ENCODE measurements at places on chromosomes 3 and 15.

GRCh38 chr3:182063742-182064141, 352.0 kb downstream of the SOX2 start:
- no peak for DNase-seq

DNA sequence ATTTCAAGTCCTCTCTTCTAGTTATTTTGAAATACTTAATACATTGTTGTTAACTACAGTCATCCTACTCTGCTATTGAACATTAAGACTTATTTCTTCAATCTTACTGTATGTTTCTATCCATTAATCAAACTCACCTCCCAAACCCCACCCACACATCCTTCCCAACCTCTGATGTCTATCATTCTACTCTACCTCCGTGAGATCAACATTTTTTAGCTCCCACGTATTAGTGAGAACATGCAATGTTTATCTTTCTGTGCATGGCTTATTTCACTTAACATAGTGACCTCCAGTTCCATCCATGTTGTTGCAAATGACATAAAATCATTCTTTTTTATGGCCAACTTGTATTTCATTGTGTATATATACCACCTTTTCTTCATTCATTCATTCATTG, 236.6 kb upstream of the CTNNB1 start:
- no peak for DNase-seq

- no peak for DNase-seq
Observed at GRCh38 chr15:96135166-96136093, 195.1 kb upstream of the NR2F2 start.

DNA sequence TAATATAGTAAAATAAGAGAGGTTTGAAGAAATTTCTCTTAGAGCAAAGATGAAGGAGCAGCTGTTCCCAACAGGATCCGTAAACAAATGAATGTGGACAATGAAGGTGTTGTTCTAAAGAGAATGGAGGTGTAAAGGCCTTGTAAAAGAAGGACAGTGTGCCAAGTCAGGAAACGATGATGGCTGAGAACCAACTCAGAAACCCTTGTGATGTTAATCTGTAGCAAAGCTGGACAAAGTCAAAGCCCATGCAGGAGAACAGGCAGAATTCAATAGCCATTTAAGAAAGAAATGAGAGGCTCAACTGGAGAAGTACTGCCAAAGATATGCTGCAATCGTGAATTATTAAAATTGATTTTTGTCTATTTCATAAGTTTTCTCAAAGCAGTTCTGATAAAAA, 192.2 kb downstream of the MBNL1 start:
- DNase-seq, result no peak

DNA sequence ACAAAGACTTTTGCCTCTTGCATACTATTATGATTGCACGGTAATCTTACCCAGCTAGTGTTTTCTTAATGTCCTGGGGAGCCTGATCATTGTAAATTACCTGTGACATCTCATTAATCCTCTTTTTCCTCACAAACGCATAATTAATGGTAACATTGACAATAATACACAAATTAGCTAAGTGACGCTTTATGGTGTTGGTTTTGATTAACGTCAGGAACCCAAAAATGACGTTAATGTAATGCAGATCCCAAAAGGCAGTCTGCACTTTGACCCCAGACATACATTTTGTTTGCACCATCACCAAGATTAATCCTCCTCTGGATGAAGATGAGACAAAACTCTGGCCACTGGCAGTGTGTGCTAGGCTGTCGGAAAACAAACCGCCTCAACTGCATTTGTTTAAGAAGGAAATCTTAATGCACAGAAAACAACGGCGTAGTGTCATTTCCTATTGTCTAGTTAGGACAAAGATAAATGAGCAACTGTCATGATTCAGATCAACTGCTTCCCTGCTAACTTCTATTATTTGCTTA, 83.9 kb upstream of the CDIN1 start:
- no peak for DNase-seq

GRCh38 chr15:53565721-53566120, 193.7 kb downstream of the WDR72 start:
- DNase-seq, result no peak

- no peak for DNase-seq
Observed at GRCh38 chr3:156553705-156554356, 1.1 kb downstream of the SSR3 start.

DNA sequence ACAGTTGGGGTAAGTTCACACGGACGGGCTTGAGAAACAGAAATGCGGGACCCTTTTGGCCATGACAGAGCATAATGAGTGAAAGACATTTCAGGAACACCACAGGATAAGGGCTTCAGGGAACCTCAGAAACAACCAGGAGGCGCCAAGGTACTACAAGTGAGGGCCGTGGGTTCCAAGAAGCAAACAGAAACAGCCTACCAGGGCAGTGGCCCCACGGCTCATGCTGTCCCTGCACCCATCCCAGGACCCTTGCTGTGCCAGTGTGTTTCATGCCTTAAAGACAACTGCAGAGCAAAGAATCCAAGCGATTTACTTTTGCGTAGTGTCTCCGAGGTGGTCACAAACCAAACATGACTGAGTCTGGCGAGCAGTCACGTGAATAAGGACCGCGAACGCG, 54.0 kb downstream of the RUBCN start:
- no peak for DNase-seq

DNA sequence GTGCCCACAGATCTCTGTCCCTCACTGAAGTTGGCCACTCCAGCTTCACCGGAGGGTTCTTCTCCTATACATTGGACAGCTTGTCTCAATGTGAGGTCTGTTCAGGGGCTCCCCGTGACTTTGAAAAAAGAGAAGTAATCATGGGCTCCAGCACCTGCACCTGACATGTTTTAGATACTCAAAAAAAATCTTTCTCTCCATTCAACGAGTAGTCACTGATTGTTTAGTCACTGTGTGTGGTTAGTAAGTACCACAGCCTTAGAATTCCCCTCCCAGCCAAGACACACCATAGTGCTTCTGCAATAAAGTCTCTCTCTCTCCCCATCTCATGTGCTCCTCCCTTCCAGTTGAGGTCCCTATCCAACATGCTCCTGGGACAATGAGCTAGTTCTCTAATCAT, 18.6 kb downstream of the CCR9 start:
- no peak for DNase-seq

DNA sequence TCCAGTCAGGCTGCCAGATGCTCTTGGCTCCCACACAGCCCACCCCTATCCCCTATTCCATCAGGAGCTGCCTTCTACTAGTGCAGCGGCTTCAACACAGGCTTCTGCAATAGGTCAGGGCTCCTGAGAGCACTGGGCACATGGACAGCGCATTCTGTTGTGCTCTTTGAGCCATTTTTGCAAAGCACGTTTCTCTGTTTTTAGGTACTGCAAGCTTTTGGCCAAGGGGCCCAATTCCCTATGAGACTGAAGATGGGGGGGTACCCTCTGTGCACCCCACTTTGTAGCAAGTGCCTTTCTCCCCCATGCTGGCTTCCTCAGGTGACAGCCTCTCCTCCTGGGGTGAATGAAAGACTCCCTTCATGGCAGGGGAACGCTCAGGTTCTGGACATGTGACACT, 31.2 kb downstream of the CHDH start:
- no peak for DNase-seq

DNA sequence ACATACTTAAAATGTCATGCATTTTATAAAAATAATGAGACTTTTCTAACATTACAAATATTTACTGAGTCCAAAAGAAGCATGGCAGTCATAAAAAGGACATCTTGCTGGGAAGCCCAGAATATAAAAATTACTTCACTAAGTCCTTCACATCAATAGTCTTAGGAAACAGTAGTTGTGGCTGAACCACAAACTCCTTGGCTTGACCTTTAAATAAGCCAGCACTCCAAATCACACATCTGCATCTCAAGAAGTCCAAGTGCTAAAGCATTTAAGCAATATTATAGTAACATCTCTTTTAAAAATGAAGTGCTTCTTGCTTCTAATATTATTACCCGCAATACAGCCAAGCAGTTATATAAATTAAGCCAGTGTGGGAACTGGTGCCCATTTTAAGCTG, 8.8 kb downstream of the CCNL1 start:
- DNase-seq, result no peak

DNA sequence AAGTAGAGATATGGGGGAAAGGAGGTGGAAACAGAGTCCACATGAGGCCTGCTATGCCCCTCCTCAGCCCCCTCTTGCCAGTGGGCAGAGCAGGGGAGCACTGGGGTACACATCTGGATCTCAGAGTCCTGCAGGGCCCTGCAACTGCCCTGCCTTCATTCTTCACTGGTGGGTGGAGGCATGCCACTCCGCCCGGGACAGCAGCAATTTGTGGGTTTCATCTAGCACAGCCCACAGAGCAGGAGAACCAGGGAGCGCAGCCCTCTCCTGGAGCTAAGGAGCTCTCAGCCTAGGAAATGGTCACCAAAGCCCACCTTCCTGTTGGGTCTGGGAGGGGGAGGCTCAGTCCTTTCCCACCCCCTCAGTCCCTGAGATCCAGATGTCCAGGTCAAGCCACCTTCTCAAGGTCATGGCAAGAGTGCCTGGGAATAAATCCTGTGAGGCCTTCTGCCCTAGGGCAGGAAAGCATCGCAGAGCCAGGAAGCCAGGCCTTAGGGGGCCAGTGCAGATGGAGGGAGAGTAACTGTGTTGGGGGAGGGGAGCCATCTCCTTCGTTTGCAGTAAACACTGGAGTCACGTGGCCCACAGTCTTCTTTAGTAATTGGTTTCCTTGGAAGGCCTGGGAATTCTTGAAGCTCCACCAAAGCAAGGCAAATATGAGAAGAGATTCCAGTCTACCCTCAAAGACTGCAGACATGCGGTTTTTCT, 31.0 kb downstream of the ANP32A start:
- DNase-seq, result no peak

DNA sequence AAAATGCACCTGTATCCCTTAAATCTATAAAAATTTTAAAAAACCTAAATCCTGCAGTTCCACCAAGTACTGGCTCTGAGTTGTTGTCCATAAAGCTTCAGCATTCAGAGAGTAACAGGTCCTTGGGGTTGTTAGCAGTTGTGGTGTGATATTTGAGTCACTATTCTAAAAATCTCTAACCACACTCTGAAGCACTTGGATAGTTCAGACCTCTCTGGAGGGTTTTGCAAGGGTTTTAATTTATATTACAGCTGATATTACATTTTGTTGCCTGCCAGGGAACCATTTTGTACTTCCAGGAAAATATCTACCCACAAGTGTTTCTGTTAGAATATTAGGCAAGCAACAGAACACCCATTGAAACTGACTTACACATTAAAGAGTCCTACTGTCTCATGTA, 255.6 kb downstream of the TBL1XR1 start:
- DNase-seq, result no peak

DNA sequence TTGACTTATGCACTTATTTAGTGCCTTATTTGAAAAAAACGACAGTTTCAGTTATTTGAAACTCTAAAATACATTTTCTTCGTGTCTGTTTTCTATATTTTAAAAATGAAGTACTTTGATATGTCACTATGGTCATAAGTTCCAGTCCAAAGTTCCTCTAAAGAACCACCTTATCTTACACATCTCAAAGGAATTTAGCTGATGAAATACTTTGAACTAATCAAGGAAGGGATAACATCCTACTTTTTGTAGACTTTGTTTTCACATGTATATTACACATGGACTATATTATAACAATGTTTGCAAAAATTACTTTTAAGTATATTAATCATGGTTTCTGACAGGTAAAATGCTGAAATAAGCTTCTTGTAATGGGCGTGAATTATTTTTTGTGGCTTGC, 265.8 kb upstream of the ZNF717 start:
- no peak for DNase-seq

- DNase-seq, result no peak
Observed at GRCh38 chr3:113834983-113835382, 3.6 kb upstream of the GRAMD1C start.

DNA sequence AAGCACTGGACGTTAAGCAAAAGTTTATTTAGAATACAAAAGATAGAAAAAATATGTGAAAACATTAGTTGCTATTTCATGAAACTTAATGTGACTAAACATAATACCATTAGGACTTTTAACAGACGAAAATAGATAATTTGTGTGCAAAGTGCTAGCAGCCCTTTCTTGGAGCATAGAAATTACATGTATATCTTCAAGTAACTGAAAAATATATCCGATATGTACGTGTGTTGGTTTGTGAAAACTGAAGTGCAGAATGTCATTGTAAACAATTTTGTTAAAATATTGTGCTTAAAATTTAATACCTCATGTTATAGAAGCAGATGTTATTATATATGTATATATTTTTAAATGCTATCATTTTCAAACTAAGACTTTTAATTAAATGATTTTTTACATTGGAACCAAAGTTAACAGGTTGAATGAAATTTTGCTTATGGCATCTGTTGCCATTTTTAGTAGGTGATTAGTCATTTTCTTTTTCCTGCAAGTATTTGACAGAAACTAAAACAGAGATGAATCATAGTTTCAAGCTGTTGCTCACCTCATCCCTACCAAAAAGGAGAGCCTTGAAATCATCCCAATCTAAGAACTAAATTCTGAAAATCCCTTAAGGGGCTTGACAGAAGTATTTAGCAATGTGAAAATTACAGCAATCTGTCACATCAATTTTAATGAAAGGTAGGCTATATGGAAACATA, 334.8 kb downstream of the NAALADL2 start:
- no peak for DNase-seq

GRCh38 chr3:21059404-21059803, 691.6 kb downstream of the ZNF385D start:
- DNase-seq, result no peak

GRCh38 chr3:29420106-29420505, 139.2 kb downstream of the RBMS3 start:
- no peak for DNase-seq

DNA sequence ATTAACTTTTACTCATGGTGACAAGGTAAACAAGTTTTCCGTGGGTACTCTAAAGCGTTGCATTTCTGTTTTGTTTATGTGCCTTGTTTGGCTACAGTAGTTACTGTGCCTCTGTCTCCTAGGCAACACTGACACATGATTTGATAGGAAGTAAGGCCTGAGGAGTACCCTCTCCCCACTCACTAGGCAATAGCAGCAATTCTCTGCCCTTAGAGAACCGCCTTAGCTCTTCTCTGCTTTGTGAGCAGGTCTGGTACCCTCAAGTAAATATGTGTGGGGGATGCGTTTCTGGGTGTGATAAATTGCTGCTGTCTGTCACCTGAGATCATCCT, at the start of gene IL5RA:
TSS of gene IL5RA (minus strand) at position 76 of the 332 bp plus-strand sequence. CDS start 5,390 bp downstream, outside the sequence.
- DNase-seq, result peak; percentile 5

Measured in CD14-positive monocyte (primary cell).